ENCODE measurements at places on chromosomes 2 and 18.
A peak's percentile ranks its signal among the peaks of the same experiment; 100 is the strongest.

DNA sequence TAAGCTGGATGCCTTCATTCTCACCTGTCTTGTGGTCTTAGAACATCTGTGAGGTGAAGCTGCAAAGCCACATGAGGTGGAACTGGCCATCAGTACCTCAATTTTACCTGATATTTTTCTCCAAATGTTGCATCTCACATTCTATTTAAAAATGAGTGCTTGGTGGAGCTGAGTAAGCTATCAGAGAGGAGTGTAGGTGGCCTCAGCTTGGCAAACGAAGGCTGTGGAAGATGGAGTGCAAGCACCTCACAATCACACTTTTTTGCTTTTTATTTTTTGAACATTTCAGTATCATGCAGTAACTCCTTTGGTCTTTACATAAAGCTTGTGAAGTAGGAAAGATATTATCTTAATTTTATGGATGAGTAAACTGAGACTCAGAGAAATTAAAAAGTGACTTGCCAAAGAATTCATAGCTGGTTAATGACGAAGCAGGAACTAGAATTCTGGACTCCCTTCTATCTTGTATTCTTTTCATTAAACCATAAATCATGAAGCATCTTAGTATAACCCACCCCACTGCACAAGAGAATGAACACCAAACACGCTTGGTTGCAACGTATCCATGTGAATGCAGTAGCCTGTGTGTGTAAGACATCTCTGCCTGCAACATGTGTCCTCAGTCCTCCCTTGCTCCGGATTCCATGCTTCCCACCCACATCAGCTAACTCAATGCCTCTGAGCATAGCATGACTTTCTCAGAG, 27.2 kb downstream of the C2orf49 start:
- no peak for DNase-seq

DNA sequence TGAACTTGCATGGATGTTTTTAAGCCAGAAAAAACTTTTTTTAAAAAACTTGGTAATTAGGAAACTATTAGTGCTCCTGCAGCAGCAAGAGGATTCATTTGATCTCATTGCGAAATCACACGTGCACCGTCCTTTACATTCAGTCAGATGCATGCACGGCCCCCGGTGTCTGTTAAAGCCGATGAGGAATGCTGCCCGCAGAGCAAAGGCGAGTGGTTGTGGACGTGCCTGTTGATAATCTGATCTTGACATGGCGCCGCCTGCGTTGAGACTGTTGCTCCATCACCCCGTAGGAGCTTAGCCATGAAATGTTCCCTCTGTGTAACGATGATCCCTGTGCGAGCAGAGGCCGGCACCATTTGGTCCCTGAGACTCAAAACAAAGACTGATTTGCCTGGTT, 300.0 kb downstream of the GBX2 start:
- DNase-seq = no peak

GRCh38 chr18:3612315-3612714, 162.3 kb downstream of the TGIF1 start:
- no peak for DNase-seq

DNA sequence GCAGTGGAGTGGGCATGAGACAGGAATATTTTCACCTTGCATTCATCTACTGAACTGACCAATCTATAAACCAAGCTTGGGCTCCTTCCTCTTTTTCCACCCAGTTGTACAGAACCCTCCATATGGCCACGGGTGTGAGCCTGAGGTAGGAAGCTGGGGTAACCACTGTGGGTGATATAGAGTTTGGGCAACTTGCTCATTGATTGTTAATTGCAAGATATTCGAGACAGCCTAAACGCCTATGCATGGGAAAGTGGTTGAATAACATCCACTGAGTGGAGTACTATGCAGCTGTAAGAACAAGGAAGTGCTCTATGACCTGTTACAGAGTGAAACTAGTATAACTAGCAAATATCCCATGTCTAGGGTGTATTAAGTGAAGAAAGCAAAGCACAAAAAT, 7.3 kb upstream of the VAPA start:
- DNase-seq = no peak

DNA sequence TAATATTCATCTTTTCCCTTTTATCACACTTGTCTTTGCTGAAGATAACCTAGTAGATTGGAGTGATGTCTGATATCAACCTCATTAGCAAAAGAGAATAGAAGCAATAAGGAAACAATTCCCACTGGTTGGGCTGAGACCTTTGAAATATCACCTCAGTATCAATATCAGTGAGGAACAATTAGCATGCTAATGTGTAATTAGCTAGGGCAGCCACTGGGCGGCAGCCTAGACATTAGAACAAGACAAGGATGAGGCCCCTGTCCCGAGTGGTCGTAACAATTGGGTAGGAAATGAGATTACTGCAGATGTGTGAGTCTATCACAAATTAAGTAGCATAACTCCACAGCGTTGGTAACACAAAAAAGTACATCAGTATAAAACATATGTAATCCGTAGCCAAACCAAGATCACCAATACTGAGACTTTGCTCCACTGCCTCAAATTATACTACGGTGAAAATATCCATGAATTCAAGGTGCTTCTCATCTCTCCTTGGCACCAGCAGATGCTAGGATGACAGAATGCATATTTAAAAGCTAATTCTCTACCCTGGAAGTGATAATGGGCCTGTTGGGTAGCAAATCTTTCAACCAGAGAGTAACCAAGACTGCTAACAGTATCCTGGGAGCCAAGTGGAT, 99.1 kb downstream of the ALPK2 start:
- no peak for DNase-seq

- DNase-seq = no peak
Observed at GRCh38 chr2:171513719-171514160, 8.5 kb upstream of the CYBRD1 start.

DNA sequence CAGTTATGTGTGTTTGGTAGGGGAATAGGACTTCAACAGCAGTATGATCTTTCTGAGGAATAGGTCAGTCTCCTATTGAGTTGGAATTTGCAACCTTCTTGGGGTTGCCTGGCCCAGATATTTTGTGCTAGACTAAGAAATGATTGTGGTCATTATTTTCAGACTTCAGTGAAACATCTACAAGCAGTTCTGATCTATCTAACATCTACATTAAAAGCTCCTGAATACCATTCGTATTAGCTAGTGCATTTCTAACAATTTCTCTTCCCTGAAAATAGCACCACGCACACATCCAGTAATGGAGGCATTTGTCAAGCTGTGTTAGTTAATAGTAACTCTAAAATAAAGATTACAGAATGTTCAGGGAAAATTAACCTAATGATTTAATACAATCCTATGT, 179.3 kb downstream of the FIGN start:
- no peak for DNase-seq

DNA sequence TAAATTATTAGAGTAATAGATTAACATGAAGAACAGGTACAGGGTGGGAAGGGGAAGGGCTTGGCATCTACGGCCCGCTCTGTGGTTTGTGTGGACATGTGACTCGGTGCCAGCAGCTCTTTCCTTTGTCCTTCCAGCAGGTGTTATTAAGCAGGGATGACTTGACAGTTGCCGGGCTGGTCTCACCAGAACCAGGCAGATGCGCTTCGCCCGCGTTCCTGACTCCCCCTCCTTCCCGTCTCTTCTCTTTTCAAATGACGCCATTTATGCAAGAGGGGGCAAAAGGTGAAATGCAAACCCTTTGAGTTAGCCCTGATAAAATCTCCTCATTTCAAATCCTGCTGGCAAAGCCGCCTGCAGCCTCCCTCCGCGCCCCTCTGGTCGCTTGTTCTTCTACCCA, 38.9 kb upstream of the MGAT4A start:
- no peak for DNase-seq

- no peak for DNase-seq
Observed at GRCh38 chr2:1645761-1646476, 98.4 kb downstream of the PXDN start.

GRCh38 chr2:174124181-174124580, 124.2 kb downstream of the OLA1 start:
- no peak for DNase-seq

GRCh38 chr18:22932885-22933205, 283 bp upstream of the RBBP8 start:
- DNase-seq = no peak

- DNase-seq = no peak
Observed at GRCh38 chr2:161170377-161170776, 10.1 kb downstream of the TANK start.

DNA sequence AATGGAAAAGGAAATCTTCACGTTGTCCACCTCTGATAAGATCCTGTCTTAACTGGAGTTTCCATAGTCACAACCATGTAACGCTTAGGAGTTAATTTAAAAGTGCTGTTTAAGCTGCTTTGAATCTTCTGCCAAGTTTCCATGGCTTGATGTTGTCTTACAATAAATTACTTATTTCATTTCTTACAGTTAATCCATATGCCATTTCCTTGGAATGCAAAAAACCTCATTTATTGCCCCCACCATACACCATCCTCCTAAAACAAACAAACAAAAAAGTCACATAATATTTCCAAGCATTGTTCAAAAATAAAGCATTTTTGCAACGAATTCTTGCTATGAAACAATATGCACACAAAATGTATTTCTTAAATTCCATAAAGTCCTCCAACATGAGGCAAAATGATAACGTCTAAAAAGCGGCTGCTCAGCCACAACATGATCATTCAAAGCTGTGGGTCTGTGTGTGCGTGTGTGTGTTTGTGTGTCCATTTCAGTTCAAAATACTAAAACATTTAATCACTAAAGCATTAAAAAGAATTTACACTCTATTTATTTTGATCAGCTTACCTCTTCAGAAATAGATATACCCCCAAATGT, 46.8 kb upstream of the PXDN start:
- no peak for DNase-seq

DNA sequence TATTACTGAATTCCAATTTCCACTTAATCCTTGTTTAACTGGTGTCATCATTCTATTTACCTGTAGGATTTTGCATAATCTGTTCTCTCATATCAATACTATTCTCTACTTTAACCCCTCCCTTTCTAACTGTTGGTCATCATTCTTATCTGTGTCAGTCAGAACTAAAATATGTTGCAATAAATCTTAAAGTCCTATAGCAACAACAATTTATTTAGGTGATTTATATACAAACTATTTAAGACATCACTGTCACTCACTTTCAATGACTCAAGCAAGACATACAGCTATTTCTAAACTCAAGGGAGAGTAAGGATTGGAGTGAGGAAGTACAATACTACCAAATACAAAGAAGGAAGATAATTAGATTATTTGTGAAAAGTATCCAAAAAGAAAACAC, 740.4 kb downstream of the DSC3 start:
- no peak for DNase-seq

DNA sequence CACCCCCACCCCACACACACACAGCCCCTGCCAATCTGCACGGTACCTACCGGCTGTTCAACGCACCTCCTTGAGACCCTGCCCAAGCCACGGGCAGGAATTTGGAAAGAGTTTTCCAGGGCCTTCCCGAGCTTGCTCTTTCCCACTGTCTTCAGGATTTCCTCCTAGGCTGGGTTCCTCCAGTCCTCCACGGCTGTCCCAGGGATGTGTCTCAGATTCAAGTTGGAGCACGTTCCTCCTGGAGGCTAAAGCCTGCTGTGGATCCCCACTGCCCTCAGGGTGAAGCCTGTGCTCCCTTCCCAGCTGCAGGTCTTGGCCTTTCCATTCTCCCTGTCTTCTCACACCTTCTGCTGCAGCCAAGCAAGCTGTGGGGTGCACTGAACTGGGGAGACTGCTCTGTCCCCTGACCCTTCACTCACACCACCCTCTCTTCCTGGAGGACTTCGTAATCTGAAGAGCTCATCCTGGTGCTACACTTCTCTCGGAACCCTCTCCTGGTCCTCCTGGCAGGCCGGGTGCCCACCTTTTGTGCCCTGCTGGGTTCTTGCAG, 54.9 kb upstream of the HS6ST1 start:
- DNase-seq = peak; percentile 17

GRCh38 chr2:189076572-189076971, 102.4 kb downstream of the COL3A1 start:
- DNase-seq = no peak

DNA sequence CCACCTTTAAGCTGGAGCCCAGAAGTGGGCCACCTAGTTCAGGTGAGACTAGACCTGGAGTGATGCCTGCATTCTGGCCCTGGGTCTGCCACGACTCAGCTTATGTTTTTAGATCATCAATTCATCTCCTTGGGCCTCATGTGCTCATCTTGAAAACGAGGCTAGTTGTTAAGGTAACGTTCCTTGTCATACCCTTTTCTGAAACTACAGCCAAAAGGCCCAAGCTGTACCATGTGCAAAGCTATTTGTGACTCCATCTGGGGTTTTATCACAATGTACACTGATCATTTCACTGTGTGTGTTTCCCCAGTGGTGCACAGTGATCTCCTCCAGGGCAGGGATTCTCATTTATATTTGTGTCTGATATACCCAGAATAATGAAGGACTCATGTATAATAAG, 138.4 kb upstream of the COPS8 start:
- no peak for DNase-seq

- no peak for DNase-seq
Observed at GRCh38 chr2:97763176-97763845, 49.9 kb downstream of the ZAP70 start.

GRCh38 chr2:202376460-202377206, 506 bp downstream of the BMPR2 start:
- DNase-seq = peak; percentile 46

DNA sequence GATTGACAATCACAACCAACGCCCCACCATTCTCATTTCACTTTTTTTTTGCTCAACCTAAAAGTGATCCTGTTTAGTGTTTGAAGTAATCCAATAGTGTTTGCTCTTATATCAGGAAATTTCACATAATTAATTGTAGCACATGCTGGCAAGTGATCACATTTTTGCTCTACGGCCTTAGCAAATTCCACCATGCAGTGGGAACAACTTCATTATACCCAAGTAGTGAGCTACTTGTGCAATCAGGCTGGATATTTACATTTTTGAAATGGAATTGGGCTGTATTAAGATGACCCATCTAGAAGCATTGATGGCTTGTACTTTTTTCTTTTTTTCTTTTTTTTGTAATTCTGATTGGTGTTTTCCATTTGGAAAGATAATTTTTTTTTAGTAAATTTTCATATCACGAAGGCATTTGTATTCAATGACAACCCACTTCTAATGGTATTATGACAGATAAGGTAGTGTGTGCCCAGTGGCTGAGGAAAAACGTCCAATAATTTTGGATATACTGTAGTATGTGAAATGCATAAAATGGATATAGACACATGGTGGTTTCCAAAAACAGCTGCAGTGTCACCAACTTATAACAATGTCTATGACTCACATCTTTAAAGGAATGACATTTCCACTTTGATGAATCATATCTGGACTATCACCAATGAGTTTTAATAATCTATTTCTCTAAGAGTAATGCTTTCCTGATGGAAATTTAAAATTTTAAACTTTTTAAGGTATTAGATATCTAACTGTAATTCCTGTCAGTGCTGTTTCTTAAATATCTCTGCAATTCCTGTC, 130.6 kb downstream of the COL6A3 start:
- DNase-seq = no peak

Data from uterus (tissue), 4 donors.